ENCODE measurements at places on chromosomes 11 and 22.

DNA sequence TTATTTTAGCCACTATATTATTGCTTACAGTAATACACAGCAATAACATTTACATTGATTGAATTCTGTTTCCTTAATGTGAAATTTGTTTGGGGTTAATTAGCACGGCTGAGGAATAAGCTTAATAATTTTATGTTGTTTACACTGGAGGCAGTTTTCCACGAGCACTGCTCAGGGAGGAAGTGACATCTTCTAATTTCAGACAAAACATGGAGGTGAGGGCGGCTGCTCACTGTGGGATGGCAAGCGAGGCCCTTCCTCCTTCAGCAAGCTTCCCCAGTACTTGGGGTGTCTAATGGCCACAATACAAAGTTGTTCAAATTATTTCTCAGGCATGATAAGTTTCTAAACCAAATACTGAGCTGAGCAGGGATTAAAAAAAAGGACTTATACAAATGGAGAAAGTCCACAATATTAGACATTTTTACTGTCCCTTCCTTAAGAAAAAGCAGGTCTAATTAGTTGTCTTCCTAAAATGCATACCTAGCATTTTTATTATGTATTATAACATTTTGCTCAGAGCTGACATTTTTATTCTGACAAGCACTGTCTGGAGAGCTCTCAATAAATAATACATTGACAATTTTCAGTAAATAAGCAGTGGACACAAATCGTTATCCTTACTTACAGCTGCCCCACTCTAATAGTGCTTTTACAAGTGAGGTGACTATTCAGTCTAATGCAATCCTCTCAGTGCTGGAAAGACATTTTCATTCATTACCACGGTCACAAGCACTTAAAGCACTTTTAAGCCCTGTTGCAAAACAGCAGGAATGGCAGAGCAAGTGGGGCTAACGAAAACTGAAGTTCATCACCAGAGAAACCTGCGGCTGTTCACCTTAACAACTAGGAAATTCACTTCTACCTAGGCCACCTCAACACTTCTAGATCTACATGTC is 56.2 kb downstream of the SOX6 start:
- peak; percentile 22 for DNase-seq

- peak; percentile 59 for DNase-seq
Measured at GRCh38 chr22:30212363-30212995, 34.1 kb downstream of the LIF start.

DNA sequence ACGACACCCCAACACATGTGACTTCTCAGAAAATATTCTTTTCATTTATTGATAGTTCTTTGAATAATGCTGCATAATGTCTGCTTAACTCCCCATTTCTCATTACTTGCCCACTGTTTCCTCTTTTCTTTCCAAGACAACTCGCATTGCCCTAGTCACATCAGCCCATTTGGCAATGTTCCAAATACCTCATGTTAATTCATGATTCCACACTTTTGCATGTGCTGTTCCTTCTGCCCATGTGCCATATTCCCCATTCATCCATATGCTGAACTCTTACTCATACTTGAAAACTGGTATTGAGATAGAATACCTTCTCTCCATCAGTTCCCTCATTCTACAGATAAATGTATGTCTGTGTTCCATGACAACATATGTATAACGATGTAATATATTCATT is 993.7 kb downstream of the OPCML start:
- no peak for DNase-seq

GRCh38 chr11:61797263-61797944 is 4.7 kb downstream of the FEN1 start:
- peak; percentile 88 for DNase-seq

- no peak for DNase-seq
Measured at GRCh38 chr11:10483174-10483573, 28.1 kb downstream of the AMPD3 start.

DNA sequence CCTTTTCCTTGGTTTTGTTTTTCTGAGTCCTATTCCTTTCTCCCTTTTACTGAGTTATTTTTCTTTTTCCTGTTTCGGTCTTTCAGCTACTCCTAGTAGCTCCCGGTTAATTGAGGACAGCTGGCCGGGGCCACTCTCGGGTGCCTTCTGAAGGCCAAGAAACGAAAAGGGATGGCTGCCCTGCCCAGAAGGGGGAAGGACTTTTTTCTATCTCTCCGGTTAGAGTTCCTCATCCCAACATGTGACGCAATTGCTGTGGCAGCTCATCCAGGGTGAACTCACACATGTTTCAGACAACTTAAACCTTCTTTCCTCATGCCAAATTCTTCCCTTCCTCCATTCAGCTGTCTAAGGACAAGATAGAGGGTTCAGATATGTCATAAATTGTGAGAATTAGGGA is 83.6 kb downstream of the PIWIL4 start:
- no peak for DNase-seq

GRCh38 chr11:64861227-64861975 is 16.9 kb upstream of the CDC42BPG start:
- no peak for DNase-seq

GRCh38 chr11:117976445-117976844 is 9.7 kb upstream of the IL10RA start:
- DNase-seq: no peak

- no peak for DNase-seq
Measured at GRCh38 chr11:32597921-32598320, 14.3 kb downstream of the EIF3M start.

DNA sequence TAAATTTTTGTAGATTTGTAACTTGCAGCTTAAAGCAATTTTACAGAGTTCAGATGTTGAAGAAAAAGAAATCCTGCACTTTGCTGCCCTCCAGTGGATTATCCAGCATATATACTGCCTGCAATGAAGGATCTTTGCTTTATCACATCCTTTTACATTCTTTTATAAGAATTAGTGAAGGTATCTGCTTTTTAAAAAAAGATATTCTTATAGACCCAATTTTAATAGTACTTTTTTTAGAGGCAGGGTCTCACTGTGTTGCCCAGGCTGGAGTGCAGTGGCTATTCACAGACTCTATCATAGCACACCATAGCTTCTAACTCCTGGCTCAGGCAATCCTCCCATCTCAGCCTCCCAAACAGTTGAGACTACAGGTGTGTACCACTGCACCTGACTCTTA is 60.7 kb downstream of the TTC17 start:
- peak; percentile 52 for DNase-seq

DNA sequence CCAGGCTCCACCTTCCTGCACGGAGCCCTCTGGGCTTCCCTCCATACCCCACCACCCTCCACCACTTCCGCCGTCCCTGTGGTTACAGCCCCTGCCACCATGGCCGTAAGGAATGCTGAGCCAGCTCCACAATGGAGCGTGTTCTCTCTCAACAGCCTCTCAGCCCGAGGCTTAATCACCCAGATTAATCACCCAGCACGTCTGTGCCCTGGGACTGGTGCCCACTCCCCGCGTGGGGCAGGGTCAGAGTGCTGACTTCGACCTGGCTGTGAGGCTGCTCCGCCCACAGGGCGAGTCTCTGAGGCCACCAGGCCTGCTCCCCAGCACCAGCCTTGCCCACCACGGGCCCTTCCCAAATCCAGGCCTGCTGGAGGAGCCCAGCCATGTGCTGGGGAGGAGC is 4.0 kb upstream of the TH start:
- no peak for DNase-seq

DNA sequence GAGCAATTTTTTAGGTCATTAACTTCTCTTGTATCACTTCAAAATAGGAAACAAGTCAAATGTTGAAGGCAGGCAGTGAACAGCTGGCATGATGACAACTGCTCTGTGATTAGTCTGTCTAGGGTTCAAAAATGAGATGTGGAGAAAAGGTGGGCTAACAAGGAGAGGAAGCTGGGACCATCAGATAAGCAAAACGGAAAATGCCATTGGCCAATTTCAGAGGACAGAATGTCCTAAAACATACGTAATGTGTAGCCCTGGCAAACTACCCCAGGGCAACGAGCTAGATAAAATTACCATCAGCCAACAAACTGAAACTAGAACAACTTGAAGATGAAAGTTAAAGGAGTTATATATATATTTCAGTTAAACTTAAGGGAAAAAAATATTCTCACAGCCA is 93.2 kb downstream of the RELT start:
- no peak for DNase-seq

- no peak for DNase-seq
Measured at GRCh38 chr11:110318638-110319404, 22.4 kb upstream of the RDX start.

DNA sequence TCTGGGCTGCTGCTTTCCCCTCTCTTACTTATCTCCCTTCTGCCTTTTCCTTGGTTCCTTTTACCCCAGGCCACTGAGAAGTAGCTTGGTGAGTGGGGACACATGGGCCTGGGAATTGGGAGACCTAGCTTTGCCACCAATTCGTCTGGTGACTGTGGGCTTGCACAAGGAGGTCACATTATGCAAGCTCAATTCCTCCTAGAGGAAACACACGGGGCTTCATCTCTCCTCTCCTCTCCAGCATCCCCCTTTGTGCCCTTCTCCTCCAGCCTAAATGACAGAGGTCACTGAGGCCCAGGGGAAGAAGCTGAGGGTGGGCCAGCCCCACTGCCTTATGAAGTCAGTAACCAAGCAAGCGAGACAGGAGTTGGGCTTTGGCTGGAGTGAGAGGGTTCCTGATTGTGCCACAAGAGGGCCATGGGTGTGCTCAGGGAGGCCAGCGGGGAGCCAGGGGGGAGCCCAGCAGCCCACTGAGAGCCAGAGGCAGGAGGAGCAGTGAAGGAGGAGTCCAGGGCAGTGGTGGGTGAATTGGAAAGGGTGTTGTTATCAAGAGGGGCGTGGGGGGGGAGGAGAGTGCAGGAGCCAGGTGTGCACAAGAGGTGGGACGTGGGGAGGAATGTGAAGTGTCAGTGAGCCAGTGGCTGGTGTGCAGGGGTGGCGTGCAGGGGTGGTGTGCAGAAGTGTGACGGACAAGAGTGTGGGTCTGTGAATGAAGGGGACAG is 2.0 kb downstream of the CLCF1 start:
- DNase-seq: peak; percentile 60

DNA sequence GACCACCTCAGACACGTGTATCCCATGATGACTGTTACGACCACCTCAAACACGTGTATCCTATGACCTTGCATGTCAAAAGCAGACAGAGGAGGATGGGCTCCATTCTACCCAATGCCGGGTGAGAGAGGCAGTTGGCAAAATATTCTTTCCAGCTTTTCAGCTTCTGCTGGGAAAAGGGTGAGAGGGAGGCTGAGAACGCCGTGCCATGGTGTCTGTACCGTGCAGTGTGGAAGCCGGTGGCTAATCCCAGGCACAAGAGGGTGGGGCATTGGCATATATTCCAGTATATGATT is 1478.4 kb downstream of the TBC1D22A start:
- DNase-seq: no peak

GRCh38 chr11:35618497-35619115 is 346 bp downstream of the FJX1 start:
- peak; percentile 71 for DNase-seq

DNA sequence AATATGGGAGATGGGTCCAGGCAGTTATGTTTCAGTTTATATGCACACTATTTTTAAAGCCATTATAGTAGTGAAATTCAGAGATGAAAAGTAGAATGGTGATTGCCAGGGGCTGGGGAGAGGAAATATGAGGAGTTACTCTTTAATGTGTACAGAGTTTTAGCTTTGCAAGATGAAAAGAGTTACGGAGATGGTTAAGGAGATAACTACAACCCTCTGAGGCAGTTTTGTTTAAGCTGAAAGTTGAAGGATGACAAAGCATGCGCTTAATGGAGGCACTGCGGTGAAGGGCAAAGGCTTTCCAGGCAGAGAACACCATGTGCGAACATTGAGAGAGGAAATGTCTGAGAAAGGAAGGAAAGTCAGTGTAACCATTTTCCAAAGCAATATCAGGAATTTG is 18.2 kb upstream of the BMAL1 start:
- no peak for DNase-seq

- no peak for DNase-seq
Measured at GRCh38 chr11:23519194-23519593, 658.9 kb upstream of the CCDC179 start.

- peak; percentile 36 for DNase-seq
Measured at GRCh38 chr11:12090061-12090591, 20.3 kb upstream of the MICAL2 start.

DNA sequence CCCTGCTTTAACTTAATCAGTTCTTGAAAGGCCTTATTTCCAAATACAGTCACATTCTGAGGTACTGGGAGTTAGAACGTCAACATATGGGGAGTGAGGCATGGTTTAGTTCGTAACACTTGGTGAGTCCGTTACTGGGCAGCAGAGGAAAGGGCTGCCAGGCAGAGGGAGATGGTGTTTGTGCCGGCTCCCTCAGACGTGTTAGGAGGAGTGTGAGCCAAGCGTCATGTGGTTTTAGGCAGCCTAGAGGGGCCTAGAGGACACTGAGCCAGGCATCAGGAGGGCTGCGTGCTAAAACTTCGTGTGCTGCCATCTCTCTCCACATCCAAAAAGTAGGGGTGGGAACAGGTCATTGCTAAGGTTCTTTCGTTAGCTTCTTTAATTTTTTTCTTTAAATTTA is 10.2 kb downstream of the BCR start:
- DNase-seq: no peak

Data from DMS53 (cell line).